ENCODE measurements at places on chromosomes 5 and 9. TPM values are rescaled to one million over a fixed set of nuclear protein-coding genes. Genes with fewer than 3 reads are reported as not detected.

FOXI1 gene
- total RNA-seq: not detected

DNA sequence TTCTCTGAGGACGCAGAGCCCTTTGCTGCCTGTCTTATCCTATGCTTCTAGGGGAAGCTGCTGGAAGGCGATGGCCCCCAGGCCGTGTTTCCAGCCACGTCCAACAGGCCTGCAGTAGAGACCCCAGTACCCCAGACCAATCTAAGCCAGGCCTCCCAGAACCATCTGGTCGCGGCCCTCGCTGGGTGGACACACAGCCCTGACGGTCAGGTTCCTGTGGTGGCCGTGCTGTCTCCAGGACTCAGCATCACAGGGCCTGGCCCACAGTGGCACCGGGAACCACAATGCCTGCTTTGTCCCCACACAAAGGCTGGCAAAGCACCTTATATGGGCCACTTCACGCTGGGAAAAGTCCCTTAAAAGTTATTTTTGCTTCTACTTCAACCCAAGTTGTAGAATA lies 44.5 kb downstream of the SEMA4D start:
- H3K27me3 ChIP-seq: no peaks in the 10 kb centered on the region
- H3K36me3 ChIP-seq: peaks cover 16% of the 10 kb centered on the region
- no peak overlapping the region for H3K27ac ChIP-seq
- H3K4me3 ChIP-seq: no peak overlapping the region
- DNase-seq: no peak

DNA sequence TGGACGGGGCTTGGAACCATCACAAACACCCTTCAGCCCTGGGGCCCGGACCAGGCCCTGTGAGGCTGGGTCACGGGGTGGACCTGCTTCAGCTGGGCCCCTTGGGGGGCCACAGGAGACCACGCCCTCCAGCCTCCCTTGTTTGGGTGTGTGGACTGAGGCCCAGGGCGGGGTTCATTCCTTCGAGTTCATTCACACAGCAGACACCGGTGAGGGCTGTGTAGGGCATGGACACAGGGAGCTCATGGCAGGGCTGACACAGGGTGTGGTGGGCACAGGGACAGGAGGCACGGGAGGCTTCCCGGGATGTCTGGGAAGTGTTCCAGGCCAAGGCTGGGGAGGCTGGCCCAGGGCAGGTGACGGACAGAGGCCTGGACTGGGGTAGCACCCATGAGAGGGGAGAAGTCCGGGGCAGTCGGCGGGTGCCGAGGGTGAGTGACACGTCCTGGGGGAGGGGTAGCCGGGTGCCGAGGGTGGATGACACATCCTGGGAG lies 8.9 kb downstream of the DNLZ start:
- no peaks in the 10 kb centered on the region for H3K27me3 ChIP-seq
- H3K4me3 ChIP-seq: no peak overlapping the region
- no peaks in the 10 kb centered on the region for H3K36me3 ChIP-seq

DNA sequence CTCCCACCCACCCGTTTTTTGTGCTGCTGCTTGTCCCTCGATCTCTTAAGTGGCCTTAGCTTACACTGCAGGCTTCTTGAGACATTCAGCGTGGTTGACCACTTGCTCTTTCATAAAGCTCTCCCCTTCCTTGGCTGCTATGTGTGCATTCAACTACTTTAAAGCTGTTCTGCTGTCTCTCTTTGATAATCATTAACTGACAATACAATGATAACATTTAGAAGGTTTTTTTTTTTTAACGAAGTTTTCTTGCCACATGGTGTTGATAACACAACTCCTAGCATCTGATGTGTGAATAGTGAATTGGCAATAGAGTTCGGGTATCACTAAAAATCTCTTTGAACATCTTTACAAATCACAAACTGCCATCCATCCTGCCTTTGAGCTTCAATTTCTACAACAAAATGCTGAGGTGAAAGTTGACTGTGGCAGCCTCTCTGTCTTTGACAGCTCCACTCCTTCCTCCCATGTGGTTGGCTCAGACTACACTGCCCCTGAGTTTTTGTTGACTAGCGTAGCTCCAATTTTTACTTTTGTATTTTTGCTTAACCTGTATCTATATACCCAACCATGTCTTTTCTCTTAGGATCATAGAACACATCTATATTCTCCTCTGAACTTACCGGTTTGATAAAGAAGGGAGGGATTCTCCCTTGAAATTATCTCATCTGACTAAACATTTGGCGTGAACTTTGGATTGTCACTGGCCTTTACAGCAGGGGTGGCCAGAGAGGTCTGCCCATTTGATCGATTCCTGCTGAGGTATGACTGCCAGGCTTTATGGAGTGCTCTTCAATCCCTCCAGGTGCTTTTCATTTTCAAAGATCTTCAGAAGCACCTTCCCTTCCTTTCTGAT lies 409.4 kb upstream of the CD180 start:
- no peak overlapping the region for H3K27ac ChIP-seq
- H3K4me3 ChIP-seq: no peak overlapping the region
- H3K27me3 ChIP-seq: no peaks in the 10 kb centered on the region
- no peaks in the 10 kb centered on the region for H3K4me1 ChIP-seq
- DNase-seq: no peak

DNA sequence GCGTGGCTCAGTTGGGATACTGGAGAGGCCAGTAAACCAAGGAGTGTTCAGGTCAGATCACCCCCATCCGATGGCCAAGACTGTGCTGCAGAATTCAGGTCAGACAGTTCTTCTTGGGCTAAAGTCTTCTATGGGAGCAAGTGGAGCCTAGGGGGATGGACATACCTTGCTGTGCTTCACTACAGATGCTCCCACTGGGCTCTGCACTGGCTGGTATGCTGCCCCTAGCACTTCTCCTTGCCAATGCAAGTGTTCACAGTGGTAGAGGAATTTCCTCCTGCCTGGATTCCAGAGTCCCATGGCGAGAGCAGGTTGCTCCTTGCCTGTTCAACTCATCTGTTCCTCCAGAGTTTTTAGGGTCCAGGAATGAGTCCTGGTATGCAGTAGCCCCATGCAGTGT lies 134.2 kb upstream of the EDIL3 start:
- no peak overlapping the region for H3K4me3 ChIP-seq
- no peak for DNase-seq
- H3K4me1 ChIP-seq: no peaks in the 10 kb centered on the region
- no peak overlapping the region for H3K27ac ChIP-seq

DNA sequence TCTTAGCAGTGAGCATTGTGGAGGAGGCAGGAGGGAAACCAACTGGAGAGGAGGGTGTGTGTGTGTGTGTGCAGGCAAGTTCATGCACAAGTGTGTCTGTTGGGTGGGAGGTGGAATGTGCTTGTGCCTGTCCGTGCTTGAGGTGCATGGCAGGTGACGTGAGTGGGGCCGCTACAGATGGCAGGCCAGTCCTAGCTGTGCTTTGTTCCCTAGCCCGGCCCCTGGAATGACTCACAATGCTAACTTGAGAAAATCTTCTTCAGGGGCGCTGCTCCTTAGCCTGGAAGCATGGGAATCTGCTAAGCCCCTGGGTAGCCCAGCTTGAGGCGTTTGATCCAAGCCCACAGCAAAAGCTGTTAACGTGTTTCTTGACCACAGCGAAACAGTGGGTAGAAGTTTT lies 25.0 kb upstream of the DMRT2 start:
- H3K4me1 ChIP-seq: no peaks in the 10 kb centered on the region
- no peaks in the 10 kb centered on the region for H3K27me3 ChIP-seq
- no peak overlapping the region for H3K4me3 ChIP-seq

All from CD8-positive, alpha-beta memory T cell (primary cell).